ENCODE measurements at places on chromosomes 7 and 10.

DNA sequence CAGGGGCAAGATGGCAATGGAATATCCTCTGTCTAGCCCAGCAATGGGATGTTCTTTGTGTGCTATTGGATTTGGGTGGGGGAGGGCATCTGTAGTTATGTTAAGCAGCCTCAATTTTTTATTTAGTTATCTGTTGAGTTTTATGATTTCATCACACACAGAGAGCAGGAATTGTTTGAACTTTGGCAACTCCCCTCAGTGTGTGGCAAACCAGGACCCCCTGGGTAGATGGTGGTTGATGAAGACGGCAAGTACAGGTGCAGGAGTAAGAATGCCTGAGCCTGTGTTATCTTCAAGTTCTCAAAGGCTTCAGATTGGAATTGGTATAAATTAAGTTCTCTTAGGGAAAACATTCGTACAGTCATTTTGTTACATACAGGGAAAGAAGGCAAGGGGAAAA, 142.4 kb upstream of the SAMD8 start:
- no peak for DNase-seq

DNA sequence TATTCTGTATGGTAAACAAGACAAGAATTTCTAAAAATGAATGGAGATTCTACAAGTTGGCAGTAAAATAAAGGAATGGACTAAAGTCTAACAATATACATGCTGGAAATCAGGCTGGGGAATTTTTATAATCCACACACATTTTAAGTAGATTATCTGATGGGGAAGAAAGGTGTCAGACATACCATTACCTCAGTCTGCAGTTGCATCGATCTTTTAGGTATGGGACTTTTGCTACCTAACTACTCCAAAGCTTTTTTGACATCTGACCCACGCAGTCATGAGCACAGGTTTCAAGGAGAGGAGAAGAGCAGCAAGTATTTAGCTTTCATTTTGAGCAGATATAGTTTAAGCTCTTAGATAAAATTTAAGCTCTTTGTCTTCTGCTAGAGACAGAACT, 113.0 kb downstream of the ZNF438 start:
- no peak for DNase-seq

- no peak for DNase-seq
These were observed 20.2 kb downstream of the GNAI1 start for GRCh38 chr7:80154656-80155333.

DNA sequence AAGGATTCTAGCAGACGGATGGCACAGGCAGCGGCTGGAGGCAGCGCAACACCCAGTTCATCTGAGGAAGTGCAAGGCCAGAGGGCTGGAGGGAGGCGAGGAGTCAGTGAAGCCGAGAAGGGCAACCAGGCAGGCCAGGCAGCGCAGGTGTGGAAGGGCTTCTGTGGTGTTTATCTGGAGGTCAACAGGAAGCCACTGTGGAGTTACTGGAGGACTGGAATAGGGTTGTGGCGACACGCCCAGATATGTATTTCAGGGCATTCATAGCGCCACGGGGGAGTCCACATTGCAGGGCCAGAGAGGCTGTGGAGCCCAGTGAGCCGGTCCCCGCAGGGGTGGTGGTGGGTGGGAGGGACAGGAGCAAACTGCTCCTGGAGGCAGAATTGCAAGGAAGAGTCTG, 150.6 kb downstream of the CDH23 start:
- no peak for DNase-seq

DNA sequence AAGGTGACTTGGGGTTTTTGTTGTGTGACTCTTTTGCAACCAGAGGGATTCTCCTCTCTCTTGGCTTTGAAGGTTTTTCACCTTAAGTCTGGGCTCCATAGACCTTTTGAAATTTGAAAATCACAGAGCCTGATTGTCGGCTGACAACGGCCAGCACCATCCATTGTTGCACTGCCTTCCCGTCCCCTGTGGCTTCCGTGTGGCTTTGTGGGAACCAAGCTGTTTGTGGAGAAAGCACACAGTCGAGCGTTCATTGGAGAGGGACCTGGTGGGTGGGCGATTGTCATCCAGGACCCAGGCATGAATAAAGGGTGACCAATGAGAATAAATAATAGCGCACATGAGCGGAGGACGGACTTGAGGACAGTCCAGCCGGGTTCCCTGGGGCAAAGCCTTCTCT, 7.4 kb upstream of the RAMP3 start:
- DNase-seq, result no peak

- peak; percentile 82 for DNase-seq
These were observed 69.0 kb downstream of the CREB3L2 start for GRCh38 chr7:137932881-137933269.

- peak; percentile 47 for DNase-seq
These were observed 9.5 kb downstream of the OGDHL start for GRCh38 chr10:49752584-49752983.

DNA sequence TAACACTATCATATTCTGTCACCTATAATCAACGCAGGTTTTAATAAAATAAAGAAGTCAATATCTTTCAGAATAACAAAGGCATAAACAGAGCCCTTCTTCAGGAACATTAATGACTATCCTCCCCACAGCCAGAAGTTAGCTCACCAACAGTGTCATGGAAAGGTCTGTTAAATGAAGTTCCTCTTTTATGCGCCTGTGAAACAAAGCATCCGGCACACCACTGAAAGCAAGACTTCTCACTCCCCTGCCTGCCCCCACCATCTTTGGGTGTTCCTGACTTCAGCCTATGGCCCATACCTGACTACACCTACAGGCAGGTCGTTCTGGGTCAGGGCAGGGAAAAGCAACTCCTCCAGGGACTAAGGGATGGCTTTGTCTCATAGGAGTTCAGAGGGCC, 205.4 kb downstream of the FANK1 start:
- no peak for DNase-seq

- DNase-seq, result no peak
These were observed 249.3 kb upstream of the KCND2 start for GRCh38 chr7:120023494-120024167.

DNA sequence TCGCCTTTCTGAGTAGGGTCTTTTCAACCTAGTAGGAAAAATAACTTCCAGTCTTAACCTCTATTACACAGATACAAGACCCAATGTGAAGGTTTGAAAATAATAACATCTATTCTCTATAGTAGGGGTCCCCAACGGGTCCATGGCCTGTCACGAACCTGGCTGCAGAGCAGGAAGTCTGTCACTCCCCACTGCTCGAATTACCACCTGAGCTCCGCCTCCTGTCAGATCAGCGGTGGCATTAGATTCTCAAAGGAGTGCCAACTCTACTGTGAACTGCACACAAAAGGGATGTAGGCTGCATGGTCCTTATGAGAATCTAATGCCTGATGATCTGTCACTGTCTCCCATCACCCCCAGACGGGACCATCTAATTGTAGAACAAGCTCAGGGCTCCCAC, 7.4 kb downstream of the YWHAG start:
- DNase-seq, result no peak

- peak; percentile 37 for DNase-seq
These were observed 157.1 kb upstream of the PRKCQ start for GRCh38 chr10:6737080-6737641.

DNA sequence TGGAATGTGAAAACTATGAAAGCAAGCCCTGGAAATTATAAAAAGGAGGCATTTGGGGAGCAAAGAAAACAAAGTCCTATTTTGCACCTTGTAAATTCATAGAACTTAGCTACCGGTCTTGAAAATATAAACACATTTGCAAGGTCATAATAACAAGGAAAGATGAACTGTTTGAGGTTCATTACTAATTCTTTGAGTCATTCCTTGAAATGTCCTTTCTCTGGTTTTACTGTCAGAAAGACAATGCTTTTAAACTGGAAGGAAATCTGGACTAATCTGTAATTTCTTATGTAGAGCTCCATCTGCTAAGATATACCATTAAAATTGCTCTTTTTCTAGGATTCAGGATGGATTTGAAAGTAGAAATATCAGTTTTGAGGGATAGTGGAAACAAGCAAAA, 1.4 kb downstream of the ERLIN1 start:
- DNase-seq, result no peak

DNA sequence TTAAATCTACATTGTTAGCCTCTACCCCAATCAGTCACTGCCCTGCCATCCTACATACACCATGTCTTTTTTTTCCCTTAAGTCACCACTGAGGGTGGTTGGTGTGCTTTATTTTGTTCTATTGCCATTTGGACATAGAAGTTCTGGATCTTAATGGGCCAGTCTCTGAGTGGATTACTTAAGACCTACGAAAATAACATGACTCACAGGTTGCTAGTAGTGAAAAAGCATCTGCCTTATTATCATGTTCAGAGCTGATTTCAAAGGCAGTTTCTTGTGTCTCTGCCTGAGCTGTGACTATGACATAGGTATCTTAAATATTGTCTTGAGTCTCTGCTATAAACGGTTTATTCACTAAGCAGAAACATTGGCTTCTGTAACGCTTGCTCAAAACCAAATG, 410.8 kb downstream of the MDFIC start:
- no peak for DNase-seq

GRCh38 chr7:140683657-140684056, 10.9 kb downstream of the ADCK2 start:
- no peak for DNase-seq

DNA sequence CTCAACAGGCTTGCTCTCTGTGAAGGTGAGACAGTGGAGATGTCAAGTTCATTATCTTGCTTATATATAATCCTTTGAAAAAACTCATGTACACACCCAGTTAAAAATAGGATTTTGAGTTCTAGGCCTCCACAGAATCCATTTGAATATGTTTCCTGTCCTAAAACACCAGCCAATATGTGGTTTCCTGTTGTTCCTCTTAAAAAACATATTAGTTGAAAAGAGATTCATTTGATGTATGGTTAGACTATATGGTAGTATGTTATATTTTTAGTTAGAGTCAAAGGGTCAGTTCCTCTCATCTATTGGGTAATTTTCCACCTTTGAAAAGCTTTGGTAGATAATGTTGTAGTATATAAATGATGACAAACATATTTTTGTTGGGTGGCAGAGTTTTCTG, 16.0 kb downstream of the PPP1R9A start:
- DNase-seq, result no peak

DNA sequence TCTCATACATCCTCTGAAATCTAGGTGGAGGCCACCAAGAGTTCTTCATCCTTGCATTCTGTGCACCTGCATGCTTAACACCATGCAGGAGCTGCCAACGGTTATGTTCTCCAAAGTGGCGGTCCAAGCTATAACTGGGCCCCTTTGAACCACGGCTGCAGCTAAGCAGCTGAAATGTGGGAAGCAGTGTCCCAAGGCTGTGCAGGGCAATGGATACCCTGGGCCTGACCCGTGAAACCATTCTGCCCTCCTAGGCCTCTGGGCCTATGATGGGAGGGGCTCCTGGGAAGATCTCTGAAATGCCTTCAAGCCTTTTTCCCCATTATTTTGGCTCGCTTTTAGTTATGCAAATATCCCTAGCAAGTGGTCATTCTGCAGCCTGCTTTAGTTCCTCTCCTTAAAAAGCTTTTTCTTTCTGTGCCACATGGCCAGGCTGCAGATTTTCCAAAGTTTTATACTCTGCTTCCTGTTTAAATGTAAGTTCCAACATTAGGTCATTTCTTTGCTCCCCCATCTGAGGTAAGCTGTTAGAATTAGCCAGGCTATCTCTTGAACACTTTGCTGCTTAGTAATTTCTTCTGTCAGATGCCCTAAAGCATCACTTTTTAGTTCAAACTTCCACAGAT, 7.7 kb upstream of the GTPBP4 start:
- DNase-seq, result peak; percentile 13

GRCh38 chr10:5400468-5401240, 4.0 kb downstream of the TUBAL3 start:
- DNase-seq, result no peak

DNA sequence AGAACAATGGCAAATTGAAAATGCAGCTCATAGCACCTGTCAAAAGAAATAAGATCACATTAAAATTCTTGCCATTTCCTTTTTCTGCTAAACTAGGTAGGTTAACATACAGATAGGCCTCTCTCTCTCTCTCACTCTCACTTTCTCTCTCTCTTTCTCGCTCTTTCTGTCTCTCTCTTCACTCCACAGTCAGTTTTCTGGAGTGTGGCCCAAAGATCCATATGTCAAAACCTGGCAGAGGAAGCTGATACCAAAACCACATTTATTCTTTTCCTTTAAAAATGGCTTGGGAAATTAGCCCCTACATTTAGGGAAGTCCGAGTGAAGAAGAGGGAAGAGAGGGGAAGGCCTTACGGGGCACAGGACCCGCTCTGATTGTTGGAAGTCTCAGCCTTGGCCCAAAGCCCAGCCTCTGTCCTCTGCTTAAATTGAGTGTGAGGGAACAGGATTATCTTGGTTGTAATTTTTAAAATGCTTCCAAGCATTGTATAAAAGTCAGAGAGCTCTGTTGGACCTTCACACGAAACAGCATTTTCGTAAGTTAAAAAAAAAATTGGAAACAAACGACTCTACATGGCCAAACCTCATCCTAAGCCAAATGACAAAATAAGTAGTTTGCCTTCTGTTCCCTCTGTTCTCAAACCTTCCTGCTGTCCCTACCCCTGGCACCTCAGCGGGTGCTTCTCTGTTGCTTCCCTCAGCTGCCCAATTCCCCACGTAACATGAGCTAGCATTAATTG, 83.2 kb downstream of the FRMD4A start:
- DNase-seq, result no peak

GRCh38 chr7:50957431-50957830, 174.7 kb upstream of the GRB10 start:
- no peak for DNase-seq

GRCh38 chr7:82172017-82172416, 271.6 kb downstream of the CACNA2D1 start:
- DNase-seq, result no peak

DNA sequence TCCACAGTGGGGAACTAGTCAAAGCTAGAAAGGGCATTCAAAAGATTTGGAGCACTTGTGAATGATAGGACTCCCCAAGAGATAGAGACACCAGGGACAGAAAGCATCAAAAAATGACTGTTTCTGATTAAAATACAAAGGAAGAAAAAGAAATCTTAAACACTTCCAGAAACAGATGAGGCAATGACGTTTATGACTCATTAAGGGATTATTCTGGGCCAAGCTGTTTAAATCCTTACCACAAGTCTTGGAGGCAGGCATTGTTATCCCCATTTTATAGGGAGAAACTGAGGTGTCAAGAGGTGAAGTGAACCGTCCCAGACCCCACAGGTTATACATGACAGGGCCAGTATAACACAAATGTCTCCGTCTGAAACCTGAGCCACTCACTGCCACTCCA, 68.3 kb upstream of the AMPH start:
- DNase-seq, result no peak

GRCh38 chr7:116528008-116528789, 3.4 kb downstream of the CAV1 start:
- DNase-seq, result peak; percentile 87

DNA sequence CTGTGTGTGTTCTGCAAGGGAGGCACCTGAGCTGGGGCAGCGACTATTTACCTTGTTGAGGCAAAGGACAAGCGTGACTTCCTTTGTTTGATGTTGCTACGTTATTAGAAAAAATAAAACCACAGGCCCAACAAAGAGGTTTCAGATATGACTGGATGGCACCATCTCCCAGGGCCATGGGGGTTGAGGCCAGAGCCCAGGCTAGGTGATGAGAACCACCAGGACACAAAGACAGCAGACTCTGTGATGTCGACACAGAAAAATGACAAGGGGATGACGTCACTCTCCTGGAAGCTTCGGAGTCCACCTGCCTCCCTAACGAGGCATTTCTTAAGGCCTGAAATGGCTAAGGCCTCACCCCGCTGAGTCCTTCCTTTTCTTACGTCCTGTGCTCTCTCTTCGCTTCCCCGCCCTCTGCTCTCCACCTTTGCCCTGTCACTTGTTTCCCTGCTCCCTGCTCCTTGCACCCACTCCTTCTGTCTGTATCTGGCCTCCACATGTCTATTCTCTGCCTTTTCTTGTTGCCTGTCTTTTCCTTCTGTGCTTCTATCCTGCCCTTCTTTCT, 83.0 kb upstream of the ADRB1 start:
- no peak for DNase-seq

GRCh38 chr7:52715701-52716100, 319.7 kb upstream of the POM121L12 start:
- DNase-seq, result no peak
